Stimulated activated CD4-positive, alpha-beta T cell treated with anti-CD3 and anti-CD28 coated beads, TNF-alpha, amount 100 ng/mL, for 1 hour (primary cell): ENCODE measurements at places on chromosomes 6 and 20.

DNA sequence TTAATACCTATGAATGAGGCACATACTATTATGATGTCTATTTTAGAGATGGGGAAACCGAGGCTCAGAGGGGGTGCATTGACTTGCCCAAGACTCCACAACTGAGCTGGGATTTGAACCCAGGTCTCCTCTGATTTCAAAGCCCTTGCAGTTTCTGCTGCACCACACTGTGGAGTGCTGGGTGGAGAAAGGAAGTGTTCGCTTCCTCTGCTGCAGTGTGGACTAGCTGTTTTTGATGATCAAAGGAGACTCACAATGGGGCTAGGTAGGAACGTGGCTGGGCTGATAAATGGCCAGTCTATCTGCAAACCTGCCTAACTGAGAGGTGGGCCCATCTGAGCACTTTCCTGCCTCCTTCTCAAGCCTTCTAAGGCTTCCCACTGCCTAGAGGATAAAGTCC lies 87.2 kb downstream of the CD40 start:
- DNase-seq: no peak

- no peak for DNase-seq
Observed at GRCh38 chr6:10401632-10402223, 13.1 kb downstream of the TFAP2A start.

DNA sequence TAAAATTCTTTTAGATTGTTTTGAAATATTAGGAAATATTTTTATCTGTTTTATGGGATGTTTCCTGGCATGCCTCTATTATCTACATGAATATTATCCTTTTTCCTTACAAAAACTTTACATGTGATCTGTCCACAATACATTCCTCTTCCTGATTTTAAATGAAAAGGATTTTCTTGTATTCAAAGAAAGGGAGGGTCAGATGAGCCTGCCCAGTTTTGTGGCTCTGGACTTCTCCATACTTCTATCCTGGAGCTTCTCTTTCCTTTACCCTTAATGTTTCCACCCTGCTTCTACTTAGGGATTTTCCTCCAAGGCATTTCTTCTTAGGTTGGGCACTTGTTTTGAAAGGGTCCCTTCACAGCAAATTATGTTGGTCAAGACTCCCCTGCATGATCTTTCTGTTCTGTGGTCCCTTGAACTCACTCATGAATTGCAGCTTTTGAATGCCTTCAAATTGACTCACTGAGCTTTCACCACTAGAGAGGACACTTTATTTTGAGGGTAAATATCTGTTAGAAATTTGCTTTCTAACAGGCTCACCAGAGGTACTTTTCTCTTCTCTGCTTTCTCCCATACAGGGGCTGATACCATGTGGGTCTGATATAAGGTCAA lies 104.9 kb downstream of the CENPW start:
- DNase-seq: no peak

DNA sequence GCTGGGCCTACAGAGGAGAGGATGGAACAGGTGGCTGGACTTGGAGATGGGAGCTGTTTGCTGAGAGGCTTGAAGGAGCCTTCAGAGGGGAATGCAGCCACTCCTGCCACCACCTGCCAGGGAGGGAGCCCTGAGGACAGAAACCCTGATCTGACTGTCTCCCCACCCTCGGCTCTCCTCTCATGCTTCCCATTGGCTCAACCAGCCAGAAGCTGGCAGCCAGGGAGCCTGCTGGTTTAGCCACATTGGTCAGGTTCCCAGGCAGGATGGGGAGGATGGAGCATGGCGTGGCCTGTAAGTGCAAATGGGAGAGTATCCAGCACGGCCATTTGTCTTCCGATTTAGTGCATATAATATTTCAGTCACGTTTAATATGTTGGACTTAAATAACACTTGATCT lies 12.8 kb downstream of the TREM1 start:
- no peak for DNase-seq

- DNase-seq: no peak
Observed at GRCh38 chr6:34053721-34054120, 92.2 kb downstream of the GRM4 start.

DNA sequence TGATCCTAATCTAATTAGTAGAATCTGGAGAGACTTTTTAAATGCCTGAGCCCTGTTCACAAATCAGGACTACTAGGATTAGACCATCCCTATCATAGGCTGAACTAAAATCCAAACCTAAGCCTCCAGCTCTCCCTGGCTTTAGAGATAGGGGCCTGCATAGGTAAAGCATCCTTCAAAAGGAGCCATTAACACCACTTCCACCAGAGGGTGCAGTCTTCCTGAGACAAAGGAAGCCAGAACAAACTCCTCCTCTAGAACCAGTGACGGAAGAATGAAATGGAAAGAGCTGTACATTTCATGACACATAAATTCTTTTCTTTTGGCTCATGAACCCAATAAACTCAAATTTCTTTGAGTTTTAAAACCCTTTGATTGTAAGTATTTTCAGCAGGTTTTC lies 291.2 kb upstream of the ADGRB3 start:
- no peak for DNase-seq
